Suppressor macrophage treated with lipopolysaccharide for 4 hours (primary cell): ENCODE measurements at places on chromosomes 5 and 9.
A peak's percentile ranks its signal among the peaks of the same experiment; 100 is the strongest.

DNA sequence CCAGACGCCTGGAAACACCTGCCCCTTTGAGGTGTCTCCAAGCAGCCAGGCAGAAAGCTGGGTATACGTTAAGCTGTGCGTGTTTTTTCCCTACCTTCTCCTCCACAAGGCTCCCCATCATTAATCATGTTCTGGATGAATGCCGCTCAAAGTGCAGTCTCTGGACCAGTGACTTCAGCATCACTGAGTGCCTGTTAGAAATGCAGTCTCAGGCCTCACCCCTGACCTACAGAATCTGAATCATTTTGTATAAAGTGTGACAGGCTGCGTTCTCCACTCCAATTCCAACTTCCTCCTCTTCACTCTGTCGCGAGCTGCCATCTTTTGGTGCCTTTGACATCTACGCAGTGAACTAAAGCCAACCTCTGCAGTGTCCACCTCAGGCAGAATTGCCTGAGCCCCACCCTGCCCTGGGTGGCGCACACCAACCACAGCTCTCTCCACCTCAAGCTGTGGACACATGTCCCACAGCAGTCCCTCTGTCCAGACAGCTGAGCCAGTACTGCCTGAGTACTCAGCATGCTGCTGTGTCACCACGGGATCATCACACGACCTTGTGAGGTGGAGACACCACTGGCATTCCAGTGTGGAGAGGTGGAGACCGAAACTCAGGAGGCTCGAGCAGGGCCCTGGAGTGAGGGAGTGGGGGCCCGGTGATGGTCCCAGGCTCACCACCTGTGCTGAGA is 14.2 kb downstream of the PTPN3 start:
- no peak for DNase-seq

GRCh38 chr5:172334196-172334595 is 50.6 kb upstream of the UBTD2 start:
- DNase-seq: no peak

GRCh38 chr9:83423815-83424707 is 114.1 kb downstream of the FRMD3 start:
- no peak for DNase-seq

DNA sequence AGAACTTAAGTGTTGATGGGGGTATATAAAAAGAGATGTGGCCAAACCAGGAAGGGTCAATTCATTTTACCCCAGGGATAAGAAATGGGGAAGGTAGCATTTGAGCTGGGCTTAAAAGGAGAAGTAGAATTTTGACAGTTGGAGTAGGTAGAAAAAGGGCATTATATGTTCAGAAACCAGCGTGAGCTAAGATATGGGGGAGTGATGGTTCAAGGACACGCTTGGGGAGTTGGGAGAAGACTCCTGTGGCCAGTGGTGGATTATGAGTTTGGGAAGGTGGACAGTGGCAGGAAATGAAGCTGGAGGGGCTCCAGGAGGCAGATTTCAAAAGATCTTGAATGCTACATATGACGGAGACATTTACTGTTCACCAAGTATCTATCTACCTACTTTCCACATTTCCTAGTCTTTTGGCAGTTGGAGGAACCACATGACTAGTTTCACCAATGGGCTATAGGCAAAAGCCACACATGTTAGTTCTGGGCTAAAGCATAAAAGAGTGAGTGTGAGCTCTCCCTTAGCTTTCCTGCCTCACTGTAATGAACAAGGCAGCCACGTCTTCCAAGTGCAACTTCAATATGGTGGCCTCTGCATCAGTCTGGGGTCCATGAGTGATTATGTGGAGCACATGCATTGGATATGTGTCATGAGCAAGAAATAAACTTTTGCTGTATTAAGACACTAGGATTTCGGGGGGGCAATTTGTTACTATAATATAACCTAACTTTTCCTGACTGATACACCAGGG is 15.7 kb upstream of the GSN start:
- peak; percentile 54 for DNase-seq

GRCh38 chr5:124951661-124952060 is 205.2 kb upstream of the ZNF608 start:
- DNase-seq: peak; percentile 21

DNA sequence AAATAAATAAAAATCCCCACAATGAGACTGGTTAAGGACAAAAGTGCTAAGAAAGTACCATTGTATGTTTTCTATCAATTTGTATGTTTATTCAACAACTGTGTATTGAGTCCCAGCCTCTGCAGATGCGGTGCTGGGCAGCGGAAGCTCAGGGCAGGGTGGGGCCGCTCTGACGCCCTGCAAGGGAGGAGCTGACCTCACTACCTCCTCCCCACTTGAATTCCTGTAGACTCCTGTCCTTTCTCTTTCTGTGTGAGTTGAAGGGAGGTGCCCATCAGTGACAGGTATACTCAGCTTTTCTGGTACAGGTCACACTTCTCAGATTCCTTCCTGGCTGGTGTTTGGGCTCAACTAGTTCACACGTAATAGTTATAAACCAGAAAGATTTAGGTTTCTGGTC is 27.0 kb downstream of the ANGPTL2 start:
- no peak for DNase-seq

DNA sequence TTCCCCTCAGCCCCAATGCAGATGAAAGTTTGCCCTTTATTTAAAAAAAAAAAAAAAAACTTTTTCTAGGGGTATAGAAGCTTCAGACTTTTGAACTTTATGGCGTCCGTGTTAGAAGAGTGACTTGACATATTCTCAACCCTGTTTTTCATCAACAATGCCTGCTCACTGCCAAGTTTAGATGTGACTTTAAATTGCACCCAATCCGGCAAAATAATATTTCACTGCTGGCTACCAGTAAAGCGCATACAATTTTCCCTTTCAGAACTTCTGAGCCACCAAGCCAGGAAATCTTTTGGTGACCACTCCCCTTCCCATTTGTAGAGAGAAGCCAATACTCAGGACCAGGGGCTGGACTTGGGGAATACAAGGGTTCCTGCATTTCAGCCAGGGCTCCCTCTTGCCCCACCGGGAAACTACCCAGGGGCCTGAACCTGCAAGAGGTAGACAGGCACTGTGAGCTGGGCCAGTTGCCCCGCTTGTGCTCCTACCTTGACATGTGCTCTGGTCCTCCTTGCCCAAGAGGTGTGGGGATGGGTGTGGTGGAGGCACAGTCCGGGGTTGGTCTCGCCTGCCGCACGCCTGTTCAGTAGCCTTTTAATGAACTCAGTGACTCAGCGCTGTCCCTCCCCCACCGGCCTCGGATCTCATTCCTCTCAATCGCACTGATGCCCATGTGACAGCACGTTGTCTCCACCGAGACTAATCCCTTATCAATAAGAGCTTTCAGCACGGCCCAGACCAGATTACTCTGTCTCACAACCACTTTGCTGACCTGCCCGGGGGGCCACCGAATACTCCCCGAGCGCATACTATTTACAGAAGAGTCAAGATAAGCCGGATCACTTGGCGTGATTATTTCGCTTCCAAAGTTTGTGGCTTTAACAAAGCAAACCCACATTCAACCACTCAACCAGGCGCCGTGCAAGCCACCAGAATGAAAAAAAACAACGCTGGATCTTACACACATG is 226.4 kb downstream of the DCP2 start:
- no peak for DNase-seq

- DNase-seq: peak; percentile 19
Observed at GRCh38 chr9:4640027-4640426, 22.1 kb upstream of the PLPP6 start.

- DNase-seq: peak; percentile 29
Observed at GRCh38 chr5:160231783-160232342, 2.6 kb downstream of the FABP6 start.

GRCh38 chr5:103620851-103621547 is 58.4 kb upstream of the NUDT12 start:
- no peak for DNase-seq
